ENCODE measurements at places on chromosomes 2 and 18.

- DNase-seq, result no peak
Observed at GRCh38 chr18:63288311-63288710, 31.3 kb downstream of the BCL2 start.

GRCh38 chr18:2714140-2714539, 58.6 kb downstream of the SMCHD1 start:
- DNase-seq, result no peak

- DNase-seq, result no peak
Observed at GRCh38 chr2:39300044-39300978, 56.5 kb upstream of the CDKL4 start.

DNA sequence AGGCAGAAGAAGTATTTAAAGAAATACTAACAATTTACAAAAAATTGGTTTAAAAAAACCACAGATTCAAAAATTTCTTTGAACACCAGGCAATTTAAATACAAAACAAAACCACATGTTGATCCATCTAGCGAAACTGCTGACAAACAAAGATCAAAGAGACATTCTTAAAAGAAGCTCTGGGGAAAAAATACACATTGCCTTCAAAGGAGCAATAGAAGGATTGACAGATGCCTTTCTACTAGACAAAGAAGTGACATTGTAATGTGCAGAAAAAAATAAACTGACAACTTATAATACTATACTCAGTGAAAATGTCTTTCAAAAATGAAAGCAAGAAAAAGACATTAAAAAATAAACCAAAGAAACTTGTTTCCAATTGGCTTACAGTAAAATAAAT, 12.6 kb upstream of the EIF2AK3 start:
- no peak for DNase-seq

DNA sequence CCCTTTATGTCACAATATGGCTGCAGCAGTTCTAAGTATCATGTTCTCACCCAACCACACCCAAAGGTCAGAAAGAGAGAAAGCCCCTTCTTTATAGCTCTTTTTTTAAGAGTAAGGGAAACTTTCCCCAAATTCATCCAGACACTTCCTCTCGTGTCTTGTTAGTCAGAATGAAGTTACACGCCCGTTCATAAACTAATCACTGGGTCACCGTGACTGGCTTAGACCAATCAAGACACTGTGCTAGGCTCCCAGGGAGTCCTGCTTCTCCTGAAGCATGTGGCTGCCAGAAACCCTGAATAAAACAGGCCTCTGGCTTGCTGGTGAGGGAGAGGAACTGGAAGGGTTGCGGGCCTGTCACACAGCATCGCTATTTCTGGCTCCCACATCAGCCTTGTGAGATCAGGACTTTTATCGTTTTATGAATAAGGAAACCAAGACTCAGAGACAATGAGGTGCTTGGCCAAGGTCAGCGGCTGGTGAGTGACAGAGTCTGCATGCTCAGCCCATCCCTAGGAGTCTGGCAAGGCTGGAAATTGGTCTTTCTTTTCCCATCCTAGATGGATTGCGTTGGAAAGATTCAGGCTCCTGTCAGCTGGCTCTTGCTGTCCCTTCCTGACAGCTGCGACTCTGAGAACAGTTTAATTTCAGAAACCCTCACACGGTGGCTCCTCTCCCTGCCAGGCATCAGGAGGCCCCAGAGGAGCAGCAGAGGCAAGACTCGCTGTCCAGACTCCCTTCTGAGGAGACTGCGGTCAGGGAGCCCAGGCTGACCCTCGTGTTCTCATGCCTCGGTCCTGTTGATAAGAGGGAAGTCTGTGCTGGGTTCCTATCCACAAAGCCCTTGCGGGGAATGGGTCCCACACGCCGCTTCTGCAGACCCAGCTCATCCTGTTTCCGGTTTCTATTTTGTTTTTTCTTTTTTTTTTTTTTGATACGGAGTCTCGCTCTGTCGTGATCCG, 104.5 kb upstream of the TAF1B start:
- DNase-seq, result peak; percentile 37
